DMS79 treated with DMSO at 0.1 percent for 48 hours (cell line): ENCODE measurements at places on chromosomes 6 and 20.

DNA sequence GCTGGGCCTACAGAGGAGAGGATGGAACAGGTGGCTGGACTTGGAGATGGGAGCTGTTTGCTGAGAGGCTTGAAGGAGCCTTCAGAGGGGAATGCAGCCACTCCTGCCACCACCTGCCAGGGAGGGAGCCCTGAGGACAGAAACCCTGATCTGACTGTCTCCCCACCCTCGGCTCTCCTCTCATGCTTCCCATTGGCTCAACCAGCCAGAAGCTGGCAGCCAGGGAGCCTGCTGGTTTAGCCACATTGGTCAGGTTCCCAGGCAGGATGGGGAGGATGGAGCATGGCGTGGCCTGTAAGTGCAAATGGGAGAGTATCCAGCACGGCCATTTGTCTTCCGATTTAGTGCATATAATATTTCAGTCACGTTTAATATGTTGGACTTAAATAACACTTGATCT lies 12.8 kb downstream of the TREM1 start:
- DNase-seq = peak; percentile 82

GRCh38 chr6:34810017-34810882 lies 18.4 kb downstream of the BLTP3A start:
- DNase-seq = no peak

GRCh38 chr6:37025621-37026466 lies 20.4 kb downstream of the FGD2 start:
- DNase-seq = no peak

DNA sequence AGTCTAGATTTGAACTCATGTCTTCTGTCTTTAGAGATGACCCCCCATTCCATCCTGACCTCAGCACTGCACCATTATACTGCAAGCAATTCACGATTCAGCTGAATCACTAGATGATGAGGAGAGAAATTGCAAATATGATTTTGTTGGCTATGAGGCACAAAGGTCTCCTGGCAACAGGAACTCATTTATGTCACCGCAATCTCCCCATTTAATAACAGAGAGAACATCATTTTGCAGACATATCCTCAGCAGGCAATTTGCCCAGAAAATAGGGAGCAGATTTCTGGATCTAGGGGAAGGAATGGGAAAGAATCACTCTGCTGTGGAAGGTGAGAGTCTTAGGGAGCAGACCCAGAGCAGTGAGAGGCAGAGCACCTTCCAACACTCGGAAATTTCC lies 303.0 kb downstream of the PAX1 start:
- DNase-seq = no peak

GRCh38 chr6:41541364-41541763 lies 4.8 kb upstream of the FOXP4 start:
- no peak for DNase-seq

DNA sequence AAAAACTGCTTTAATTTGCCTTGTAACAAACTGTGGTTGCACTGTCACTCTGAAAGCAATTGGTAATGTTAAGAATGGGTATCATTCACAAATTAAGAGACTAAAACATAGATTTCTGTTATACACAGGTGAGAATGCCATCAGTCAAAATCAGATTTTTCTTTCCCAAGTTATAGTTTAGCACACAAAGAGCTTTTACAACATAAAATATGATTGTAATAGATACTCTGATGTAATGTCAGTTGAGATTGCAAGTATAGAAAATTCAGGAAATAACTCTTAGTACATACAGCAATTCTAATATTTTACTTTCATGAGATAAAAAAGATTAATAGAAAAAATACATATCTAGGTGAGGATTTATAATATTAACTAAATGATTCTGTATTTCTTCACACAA lies 2.3 kb upstream of the ME1 start:
- no peak for DNase-seq

GRCh38 chr6:159304641-159305040 lies 135.4 kb downstream of the FNDC1 start:
- DNase-seq = no peak

GRCh38 chr6:33123732-33124524 lies 48.1 kb downstream of the HLA-DPB1 start:
- peak; percentile 33 for DNase-seq

GRCh38 chr20:37758332-37758731 lies 64.5 kb downstream of the CTNNBL1 start:
- DNase-seq = no peak

DNA sequence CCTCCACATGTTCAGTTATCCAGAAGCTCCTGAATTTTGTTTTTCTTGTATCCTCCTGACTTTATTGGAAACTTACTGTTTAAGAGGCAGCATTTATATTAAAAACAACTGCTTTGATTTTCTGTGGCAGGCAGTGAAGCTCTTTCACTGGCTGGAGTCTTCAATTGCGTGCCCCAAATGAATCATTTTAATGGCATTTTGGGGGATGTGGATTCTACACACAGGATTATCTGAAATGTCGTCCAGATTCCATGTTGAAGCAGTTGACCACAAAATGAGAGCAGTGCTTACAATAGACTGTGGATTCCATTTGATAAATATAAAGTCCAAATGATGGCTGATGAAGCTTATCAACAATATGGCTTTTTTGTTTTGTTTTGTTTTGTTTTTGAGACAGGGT lies 41.0 kb upstream of the HIVEP1 start:
- no peak for DNase-seq

DNA sequence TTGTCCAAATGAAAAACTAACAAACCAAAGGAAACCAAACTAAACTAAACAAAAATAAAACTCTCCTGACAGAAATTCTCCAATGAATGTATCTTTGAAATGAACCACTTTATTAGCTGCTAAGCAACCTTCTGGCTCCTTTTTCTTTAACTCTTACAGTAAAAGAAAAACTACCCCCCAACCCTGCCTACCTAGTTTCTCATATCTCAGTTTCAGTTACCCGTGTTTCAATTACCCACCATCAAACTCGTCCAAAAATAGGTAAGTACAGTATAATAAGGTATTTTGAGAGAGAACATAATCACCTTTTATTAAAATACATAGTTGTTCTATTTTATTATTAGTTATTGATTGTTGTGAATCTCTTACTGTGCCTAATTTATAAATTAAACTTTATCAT lies 177.4 kb upstream of the THEMIS start:
- DNase-seq = no peak

DNA sequence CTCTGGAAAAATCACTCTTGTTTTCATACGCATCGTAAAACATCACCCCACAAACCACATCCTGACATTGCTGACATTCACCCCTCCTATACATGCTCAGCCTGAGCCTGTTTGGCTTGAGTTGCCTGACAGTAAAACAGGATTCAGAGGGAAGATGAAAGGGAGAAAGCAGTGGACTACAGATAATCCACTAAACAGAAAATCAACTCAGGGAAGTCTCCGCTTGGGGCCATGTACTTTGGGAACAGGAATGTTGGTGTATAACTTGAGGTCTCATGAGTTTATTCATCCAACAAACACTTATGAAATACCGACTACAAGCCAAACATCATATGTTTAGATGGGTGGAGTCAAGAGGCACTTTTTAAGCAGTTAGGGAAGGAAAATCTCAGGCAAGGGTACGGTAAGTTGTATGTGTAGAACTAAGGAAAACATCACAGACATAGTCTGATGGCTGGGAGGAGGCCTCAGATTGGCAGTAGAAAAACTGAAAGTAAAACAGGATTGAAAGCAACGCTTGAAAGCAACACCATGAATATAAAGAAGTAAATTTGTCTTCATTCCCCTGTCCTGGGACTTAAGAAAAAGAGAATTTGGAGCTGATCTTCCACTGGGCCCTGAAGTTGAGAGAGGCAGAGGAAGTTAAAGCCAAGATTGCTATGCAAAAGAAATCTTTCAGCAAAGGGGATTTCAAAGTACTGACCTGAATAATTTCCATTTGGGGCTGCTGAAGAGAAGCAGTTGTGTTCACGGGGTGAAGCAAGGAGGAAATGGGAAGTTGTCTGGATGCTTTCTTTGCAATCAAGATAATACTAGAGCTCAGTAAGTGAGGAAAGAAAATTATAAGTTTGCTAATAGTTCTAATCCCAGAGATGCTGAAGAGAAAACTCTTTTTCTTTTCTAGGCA lies 28.8 kb downstream of the PDE7B start:
- DNase-seq = no peak

- DNase-seq = no peak
Observed at GRCh38 chr20:10508060-10508459, 73.0 kb downstream of the SLX4IP start.

GRCh38 chr20:64233725-64234124 lies 21.8 kb upstream of the PCMTD2 start:
- DNase-seq = no peak

DNA sequence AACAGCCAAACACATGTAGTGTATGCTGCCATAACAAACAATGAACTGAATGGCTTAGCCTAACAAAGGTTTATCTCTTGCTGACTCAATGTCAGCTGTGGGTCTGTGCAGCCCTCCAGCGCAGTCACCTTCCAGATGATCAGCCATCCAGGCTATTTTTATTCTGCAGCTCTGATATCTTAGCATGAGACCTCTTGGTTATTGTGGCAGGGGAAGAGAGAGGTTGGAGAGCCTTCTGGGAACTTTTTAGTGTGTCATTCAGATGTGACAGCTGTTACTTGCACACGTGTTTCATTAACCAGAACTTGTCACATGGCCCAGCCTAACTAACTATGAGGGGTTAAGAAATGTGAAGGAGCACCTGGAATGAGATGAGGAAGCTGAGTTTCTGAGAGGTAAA lies 202.5 kb downstream of the DHX35 start:
- no peak for DNase-seq

- no peak for DNase-seq
Observed at GRCh38 chr20:48019496-48019895, 234.2 kb upstream of the SULF2 start.

- no peak for DNase-seq
Observed at GRCh38 chr6:83558975-83559374, 46.6 kb downstream of the PRSS35 start.

DNA sequence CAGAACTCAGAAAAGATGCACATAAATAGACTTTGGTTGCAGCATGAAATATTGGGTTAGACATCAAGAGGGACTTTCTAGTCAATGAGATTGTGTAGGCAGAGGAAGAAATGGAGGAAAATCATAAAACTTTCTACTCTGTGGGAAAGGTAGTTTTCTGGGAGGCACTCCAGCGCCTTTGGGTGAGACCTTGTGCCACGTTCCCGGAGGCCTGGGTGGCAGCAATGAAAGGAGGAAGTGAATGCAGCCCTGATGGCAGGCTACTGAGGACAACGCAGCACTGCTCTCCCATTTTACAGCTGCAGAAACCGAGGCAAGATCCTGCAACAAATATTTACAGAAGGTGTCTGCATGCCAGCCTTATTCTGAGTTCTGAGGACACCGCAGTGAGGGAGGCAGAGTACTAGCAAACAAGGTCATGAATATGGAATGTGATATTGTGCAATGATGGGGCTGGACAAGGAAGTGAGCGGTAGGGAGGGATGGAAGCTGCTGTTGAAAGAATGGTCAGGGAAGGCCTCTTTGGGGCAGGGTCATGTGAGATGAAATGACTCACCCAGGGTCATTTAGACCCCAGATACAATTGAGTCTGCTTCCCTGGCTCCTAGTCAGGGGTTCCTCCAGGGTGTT lies 159.1 kb downstream of the TFAP2C start:
- DNase-seq = no peak

- DNase-seq = no peak
Observed at GRCh38 chr6:35984701-35985100, 39.7 kb downstream of the SLC26A8 start.

GRCh38 chr20:56433880-56434255 lies 21.8 kb downstream of the CASS4 start:
- DNase-seq = no peak

DNA sequence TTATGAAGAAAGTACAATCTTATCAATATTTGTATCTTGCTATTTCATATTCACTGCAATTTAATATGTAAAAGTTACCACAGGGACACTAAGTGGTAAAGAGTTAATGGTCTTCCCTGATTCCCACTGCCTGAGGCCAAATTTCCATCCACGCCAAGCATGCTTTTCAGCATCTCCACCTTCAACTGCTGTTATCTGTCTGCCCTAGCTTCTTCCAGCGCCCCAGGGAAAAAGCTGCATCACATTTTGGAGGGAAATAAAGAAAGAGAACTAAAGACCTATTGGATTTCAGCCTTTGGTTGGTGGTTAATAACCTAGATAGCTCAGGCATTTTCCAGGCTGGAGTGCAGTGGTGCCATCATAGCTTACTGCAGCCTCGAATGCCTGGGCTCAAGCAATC lies 61.3 kb upstream of the NKX2-2 start:
- DNase-seq = no peak

DNA sequence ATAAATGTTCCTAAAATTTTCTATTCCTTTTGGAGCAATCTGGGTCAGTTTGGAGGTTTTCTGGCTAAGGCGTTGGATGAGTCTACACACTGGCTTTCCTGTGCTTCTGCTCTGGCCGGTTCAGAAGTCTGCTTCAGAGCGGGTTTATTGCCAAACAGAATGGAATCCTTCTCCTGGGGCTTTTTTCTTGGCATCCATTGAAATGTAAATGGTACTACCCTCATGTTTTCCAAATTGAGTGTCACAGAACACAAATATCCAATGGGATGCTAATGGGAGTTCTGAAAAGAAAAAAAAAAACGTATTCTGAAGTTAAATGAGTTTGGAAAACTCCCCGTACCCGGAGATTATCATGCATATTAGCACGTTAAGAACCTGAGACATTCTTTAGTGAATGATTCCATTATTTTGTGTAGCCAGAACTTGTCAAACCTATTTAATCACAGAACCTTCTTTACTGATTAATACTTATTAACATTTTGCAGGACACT lies 930.3 kb downstream of the QKI start:
- no peak for DNase-seq

GRCh38 chr6:134835993-134836392 lies 113.9 kb downstream of the ALDH8A1 start:
- DNase-seq = no peak

GRCh38 chr20:38982291-38982690 lies 20.1 kb downstream of the DHX35 start:
- no peak for DNase-seq

- DNase-seq = no peak
Observed at GRCh38 chr6:29547573-29547972, 12.0 kb downstream of the UBD start.

DNA sequence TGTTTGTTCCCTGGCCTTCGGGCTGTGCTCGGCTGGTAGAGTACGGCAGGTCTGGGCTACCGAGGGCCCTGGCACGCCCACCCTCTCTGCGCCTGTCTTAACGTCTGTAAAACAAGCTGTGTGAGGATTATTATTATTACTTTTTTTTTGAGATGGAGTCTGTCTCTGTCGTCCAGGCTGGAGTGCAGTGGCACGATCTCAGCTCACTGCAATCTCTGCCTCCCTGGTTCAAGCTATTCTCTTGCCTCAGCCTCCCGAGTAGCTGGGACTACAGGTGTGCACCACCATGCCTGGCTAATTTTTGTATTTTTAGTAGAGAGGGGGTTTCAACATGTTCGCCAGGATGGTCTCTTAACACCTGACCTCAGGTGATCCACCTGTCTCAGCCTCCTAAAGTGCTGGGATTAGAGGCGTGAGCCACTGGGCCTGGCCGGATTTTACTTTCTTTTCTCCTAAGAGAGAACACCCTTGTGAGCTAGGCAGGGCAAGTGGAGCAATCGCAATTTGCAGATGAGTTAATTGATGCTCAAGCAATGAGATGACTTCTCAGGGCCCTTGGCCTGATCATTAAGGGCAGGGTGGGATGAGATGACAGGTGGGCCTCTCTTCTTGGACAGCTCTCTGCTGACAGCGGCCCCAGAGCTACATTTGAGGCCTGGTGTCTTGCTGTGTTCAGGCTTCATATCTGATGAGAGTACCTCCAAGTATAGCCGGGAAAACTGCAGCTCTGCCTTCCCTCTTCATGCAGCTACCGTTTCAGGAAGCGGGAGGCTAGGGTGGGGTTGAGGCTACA lies 859 bp upstream of the SMIM29 start:
- no peak for DNase-seq
